NCI-H774 (cell line): ENCODE measurements at places on chromosomes 2 and 18.

DNA sequence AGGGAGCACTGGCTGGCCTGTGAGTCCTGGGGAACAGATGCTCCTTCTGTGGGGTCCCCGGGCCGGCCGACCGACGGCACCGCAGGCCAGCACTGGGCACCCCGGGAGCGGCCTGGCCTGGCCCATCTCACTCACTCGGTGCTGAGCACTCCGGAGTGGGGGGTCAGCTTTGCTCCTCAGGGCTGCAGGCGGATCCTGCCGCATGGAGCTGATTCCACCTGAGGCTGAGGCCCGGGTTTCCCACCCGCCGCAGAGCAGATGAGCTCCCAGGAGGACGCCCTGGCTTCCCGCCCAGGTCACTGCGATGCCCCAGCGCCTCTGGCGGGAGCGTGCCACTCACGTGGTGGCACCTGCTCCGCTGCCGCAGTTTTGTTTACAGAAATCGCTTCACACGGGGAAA, 418.6 kb downstream of the GALR1 start:
- DNase-seq, result no peak

- no peak for DNase-seq
Observed at GRCh38 chr2:200321780-200322534, 15.5 kb downstream of the SPATS2L start.

GRCh38 chr18:48889981-48890762, 60.6 kb downstream of the SMAD7 start:
- no peak for DNase-seq

GRCh38 chr2:153132418-153132817, 346.1 kb downstream of the RPRM start:
- DNase-seq, result no peak

DNA sequence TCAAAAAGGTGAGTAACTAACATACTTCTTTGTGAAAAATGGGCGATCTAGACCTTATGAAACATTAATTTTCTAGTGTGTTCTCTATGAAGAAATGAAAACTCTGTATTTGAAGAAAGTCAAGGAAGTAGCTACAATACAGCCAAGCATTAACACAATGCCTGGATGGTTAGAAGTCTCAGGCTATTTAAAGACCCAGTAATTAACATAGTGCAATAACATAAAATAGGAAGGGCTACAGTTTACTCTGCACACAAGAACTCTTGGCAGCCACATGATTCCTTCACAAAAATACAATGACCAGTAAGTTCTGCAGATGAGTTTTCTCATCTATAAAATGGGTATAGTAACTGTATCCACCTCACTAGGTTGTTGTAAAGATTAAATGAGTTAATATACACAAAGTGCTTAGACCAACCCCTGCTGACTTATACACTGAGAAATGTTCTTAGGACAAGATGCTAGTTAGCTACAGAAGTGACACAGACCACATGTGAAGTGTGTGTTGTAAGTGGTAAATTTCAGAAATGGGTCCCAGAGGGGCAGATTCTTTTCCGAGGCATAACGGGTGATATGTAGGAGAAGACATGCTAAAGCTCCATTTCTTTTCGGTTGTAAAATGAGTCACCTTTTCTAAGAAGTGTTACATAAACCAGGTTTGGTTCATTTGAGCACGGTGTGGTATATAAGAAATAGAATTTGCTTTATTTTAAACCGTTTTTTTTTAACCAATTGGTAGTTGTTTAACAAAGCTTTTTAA, 61.8 kb downstream of the CXCR4 start:
- no peak for DNase-seq

- DNase-seq, result no peak
Observed at GRCh38 chr18:63292831-63293683, 26.5 kb downstream of the BCL2 start.

GRCh38 chr2:133532919-133533318, 35.3 kb downstream of the NCKAP5 start:
- no peak for DNase-seq

- DNase-seq, result no peak
Observed at GRCh38 chr2:95374451-95374920, 28.0 kb upstream of the FAHD2A start.

DNA sequence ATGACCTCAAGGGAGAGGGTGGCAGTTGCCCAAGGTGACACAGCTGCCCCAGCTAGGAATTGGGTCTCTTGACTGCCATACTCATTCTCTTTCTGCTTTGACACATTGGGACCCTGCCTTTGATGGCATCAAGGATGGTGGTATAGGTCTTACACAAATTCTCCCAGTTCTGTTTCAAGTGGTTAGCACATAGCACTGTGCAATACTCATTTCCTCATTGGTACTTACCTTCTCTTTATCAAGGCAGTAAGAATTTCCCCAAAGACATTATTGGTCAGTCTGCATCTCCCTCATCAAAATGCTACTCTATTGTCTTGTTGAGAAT, 35.9 kb upstream of the CCDC93 start:
- no peak for DNase-seq

DNA sequence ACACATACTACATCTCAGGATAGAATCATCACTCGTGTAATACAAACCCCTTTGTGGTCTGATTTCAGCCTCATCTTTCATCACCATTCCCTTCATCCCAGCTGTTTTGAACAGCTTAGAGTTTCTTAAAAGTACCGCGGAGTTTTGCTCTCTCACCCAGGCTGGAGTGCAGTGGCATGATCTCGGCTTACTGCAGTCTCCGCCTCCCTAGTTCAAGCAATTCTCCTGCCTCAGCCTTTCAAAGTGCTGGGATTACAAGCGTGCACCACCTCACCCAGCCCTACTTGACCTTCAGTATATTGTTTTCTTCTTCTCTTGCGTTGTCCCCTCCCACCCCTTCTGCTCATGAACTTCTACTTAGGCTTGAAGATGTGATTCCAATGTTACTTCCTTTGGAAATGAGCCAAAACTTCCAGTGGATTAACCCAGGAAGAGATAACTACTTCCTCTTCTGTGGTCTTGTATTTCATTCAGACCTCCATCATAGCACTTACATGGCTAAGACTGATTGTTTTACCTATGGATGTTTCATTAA, 15.8 kb downstream of the ERLEC1 start:
- no peak for DNase-seq

DNA sequence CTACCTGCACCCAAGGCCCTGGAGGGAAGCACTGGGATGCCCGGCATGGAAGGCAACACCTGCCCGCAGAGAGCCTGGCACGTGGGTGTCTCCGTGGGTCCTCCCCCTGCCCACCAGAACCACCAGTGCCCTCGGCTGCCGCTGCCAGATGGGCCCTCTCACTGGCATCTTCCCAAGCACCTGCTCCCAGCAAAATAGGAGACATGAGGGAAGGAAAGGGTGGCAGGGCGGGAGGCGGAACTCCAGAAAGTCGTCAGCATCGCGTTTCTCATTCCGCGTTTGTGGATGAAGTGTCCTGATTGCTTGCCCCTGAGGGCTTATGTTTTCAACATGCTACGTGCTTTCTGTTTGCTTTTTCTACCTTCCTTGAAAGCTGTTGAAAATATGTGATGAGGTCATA, 8.8 kb upstream of the SNTG2 start:
- no peak for DNase-seq

DNA sequence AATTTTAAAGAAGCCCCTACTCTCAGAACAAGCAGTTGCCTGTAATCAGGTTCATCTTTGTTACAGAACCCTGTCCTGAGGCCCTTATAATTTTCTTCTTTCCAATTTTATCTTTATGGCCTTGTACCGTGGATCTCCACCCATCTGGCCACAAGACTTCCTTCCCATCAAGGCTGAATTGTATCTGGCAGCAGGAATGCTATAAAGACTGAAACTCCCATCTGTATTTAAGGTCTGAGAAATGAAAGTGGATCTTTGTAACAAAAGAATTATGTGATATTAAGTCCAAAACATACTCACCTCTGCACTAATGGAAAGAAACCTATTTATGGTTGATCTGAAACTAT, 91.8 kb downstream of the METTL8 start:
- no peak for DNase-seq

DNA sequence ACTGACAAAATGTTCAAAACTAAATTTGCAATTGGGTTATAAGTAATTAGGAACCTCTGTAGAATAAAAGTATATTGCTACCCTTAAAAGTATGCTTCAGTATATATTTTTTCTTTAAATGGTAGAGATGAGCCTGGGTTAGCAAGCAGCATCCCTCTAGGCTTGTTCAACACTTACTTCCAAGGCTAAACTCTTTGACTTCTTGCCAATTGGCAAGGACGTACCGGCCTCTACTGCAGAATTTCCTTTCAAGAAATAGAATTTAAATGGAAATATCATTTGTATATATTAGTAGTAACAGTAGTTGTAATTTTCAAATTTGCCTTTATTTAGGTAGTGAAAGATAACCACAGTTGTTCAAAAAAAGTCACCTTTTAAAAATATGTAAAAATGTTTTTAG, 105.1 kb upstream of the SLC38A11 start:
- DNase-seq, result no peak

- DNase-seq, result no peak
Observed at GRCh38 chr2:98937906-98938305, 1.9 kb upstream of the CRACDL start.

DNA sequence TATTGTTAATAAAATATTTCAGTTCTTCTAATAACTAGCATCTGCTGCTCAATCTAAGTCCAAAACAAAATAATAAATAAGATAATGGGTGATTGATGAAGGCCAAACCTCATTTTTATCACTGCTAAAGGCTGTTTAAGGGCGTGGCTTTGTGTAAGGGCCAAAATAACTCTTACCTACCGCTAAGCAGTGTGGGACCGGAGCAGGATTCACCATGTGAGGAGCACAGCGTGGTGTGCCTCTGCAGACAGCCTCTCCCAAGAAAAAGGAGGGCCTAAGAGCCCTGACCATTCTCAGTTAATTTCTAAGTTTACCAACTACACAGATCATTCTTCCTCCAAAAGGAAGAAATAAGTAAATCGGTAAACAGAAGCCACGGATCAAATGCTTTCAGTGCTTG, 353.7 kb downstream of the ARL6IP6 start:
- DNase-seq, result no peak

GRCh38 chr2:99762714-99763113, 272.9 kb upstream of the REV1 start:
- DNase-seq, result no peak

DNA sequence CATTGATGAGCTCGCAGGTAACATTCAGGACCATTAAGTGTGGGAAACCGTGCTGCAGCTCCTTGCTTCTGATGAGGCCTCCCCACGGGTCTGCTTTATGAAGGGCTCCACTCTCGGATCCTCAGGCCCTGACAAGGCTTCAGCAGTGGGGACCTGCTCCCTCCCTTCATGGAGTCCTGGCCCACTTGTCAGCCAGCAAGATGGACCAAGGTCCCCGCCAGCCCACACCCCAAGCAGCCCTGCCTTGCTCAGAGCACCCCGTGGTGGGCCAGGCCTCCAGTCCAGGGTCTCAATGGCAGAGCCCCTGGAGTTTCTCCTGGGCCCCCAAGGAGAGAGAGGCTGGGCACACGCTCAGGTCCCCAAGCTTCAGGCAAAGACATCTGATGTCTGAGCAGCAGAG, 41.5 kb downstream of the CROCC2 start:
- DNase-seq, result no peak
